ENCODE measurements at places on chromosomes 5 and 9.

GRCh38 chr5:10501554-10502075, 59.9 kb downstream of the ROPN1L start:
- DNase-seq = no peak

GRCh38 chr9:107569174-107569573, 79.6 kb upstream of the KLF4 start:
- DNase-seq = no peak

GRCh38 chr9:32735476-32735875, 47.9 kb upstream of the TMEM215 start:
- DNase-seq = no peak

DNA sequence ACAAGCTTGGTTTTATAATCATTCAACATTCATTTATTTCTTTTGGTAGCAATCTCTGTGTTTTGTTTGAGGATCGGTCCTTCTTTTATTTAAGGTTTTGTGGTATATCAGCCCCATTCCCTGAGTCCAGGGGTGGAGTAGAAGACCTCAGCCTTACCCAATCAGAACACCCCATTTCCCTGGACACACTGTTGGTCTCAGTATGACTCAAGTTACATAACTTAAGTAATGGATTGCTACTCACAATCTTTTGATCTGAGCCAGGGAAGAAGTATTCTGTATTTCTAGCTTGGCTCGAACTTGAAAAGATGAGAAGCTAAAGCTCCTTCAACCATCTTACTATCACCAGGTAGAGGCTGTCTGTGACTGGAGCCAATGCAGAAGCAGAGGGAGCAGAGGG, 175.2 kb upstream of the HAPLN1 start:
- no peak for DNase-seq
